ENCODE measurements at places on chromosomes 3 and 15. TPM values are rescaled to one million over a fixed set of nuclear protein-coding genes. Genes with fewer than 3 reads are reported as not detected.

FAM81A gene
- total RNA-seq: not detected

SERPINI1 gene
- 2.1 TPM for total RNA-seq

PAK6 gene
- total RNA-seq: 1.9 TPM

KLHL40 gene
- not detected for total RNA-seq

GOLGA8H gene
- total RNA-seq: not detected

C3orf52 gene
- 12.3 TPM for total RNA-seq

CAMP gene
- total RNA-seq: not detected

- DNase-seq: no peak
- no peak overlapping the region for H3K4me3 ChIP-seq
- H3K27ac ChIP-seq: no peak overlapping the region
- peaks cover 28% of the 10 kb centered on the region for H3K4me1 ChIP-seq
- H3K27me3 ChIP-seq: no peaks in the 10 kb centered on the region
- H3K36me3 ChIP-seq: no peaks in the 10 kb centered on the region
These were observed 2.3 kb downstream of the LRRC28 start for GRCh38 chr15:99253381-99254090.

GRCh38 chr3:2098398-2099027 is at the start of gene CNTN4:
TSS of gene CNTN4 (plus strand) at chr3:2098866.
- no peaks in the 10 kb centered on the region for H3K36me3 ChIP-seq
- peaks cover 4% of the 10 kb centered on the region for H3K27me3 ChIP-seq
- no peaks in the 10 kb centered on the region for H3K4me1 ChIP-seq
- no peak within 1 kb of the TSS for H3K4me3 ChIP-seq
- DNase-seq: no peak

DNA sequence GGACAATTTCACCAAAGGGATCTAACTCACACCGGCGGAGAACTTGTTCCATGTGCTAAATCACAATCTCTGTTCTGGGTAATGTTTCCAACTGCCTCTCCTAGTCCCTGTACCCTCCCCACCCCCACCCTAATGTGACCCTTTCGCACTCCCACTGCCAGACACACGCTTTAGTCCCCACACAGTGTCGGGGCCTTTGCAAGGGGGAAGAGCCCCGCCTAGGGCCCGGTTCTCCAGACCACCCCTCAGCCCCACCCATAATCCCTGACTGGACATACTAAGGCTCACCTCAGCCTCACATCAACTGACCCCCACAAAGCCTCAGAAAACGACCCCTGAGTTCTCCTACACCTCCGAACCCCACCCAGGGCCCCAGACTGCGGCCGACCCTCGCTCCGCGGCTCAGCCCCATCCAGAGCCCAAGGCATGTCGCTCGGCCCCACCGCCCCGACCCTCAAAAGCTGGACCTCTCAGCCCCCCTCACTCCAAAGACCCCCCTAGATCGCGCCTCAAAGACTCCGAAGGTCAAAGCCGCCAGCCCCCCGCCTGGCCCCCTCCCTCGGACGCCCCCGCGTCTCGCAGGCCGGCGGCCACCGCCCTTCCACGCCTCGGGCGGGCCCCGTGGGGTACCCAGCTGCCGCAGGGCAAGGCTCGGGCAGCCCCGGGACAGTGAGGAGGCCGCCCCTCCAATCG is 72.0 kb upstream of the MAP4 start:
- no peaks in the 10 kb centered on the region for H3K36me3 ChIP-seq
- peak overlapping the region; percentile 85 for H3K4me3 ChIP-seq
- H3K4me1 ChIP-seq: peaks cover 11% of the 10 kb centered on the region
- H3K27me3 ChIP-seq: no peaks in the 10 kb centered on the region
- peak overlapping the region; percentile 95 for H3K27ac ChIP-seq
- DNase-seq: no peak

DNA sequence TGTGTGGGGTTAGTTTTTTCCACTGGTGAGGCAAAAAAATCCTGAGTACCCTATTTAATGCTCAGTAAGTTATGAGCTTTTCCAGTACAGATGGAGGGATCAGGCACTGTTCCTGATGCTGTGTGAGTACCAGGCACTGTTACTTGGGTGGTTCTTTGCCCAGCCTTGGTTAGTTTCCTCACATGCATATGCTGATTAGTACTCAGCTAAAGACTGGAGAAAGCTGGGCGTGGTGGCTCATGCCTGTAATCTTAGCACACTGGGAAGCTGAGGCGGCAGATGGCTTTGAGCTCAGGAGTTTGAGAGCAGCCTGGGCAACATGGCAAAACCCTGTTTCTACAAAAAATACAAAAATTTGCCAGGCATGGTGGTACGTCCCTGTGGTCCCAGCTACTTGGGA is 210.3 kb upstream of the SGO1 start:
- H3K4me3 ChIP-seq: no peak overlapping the region
- DNase-seq: no peak
- H3K36me3 ChIP-seq: no peaks in the 10 kb centered on the region
- H3K4me1 ChIP-seq: no peaks in the 10 kb centered on the region
- no peak overlapping the region for H3K27ac ChIP-seq
- no peaks in the 10 kb centered on the region for H3K27me3 ChIP-seq

DNA sequence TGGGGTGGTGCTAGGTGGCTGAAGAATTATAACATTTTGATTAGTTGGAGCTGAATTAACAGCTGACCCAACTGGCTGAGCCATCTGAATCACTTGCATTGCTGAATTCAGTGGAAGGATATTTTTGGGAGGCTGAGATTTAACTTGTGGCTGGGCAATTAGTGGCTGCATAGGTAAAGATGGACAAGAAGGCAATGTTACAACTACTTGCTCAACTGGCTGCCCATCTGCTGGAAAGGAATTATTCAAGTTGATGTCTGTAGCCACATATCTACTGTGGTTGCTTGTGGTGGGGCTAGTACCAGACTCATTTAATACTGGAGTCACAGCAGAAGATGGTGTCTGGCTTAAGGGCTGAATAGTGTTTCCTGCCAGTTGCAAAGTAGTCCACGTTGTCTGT is 36.4 kb downstream of the USF3 start:
- no peak for DNase-seq
- no peak overlapping the region for H3K4me3 ChIP-seq
- peaks cover 64% of the 10 kb centered on the region for H3K36me3 ChIP-seq
- H3K27ac ChIP-seq: no peak overlapping the region

- no peak overlapping the region for H3K27ac ChIP-seq
- no peaks in the 10 kb centered on the region for H3K27me3 ChIP-seq
- H3K4me1 ChIP-seq: no peaks in the 10 kb centered on the region
- H3K4me3 ChIP-seq: no peak overlapping the region
- no peak for DNase-seq
These were observed 68.1 kb upstream of the SCN5A start for GRCh38 chr3:38717355-38718240.

GRCh38 chr15:90560229-90560776 is 30.6 kb downstream of the CRTC3 start:
- H3K36me3 ChIP-seq: no peaks in the 10 kb centered on the region
- H3K4me1 ChIP-seq: peaks cover 32% of the 10 kb centered on the region
- peak overlapping the region; percentile 68 for H3K27ac ChIP-seq
- DNase-seq: no peak
- H3K4me3 ChIP-seq: no peak overlapping the region
- H3K27me3 ChIP-seq: no peaks in the 10 kb centered on the region

GRCh38 chr3:43338295-43338694 is 52.0 kb downstream of the SNRK start:
- H3K27ac ChIP-seq: no peak overlapping the region
- peaks cover 19% of the 10 kb centered on the region for H3K4me1 ChIP-seq
- H3K36me3 ChIP-seq: peaks cover 78% of the 10 kb centered on the region
- H3K4me3 ChIP-seq: no peak overlapping the region
- no peaks in the 10 kb centered on the region for H3K27me3 ChIP-seq

DNA sequence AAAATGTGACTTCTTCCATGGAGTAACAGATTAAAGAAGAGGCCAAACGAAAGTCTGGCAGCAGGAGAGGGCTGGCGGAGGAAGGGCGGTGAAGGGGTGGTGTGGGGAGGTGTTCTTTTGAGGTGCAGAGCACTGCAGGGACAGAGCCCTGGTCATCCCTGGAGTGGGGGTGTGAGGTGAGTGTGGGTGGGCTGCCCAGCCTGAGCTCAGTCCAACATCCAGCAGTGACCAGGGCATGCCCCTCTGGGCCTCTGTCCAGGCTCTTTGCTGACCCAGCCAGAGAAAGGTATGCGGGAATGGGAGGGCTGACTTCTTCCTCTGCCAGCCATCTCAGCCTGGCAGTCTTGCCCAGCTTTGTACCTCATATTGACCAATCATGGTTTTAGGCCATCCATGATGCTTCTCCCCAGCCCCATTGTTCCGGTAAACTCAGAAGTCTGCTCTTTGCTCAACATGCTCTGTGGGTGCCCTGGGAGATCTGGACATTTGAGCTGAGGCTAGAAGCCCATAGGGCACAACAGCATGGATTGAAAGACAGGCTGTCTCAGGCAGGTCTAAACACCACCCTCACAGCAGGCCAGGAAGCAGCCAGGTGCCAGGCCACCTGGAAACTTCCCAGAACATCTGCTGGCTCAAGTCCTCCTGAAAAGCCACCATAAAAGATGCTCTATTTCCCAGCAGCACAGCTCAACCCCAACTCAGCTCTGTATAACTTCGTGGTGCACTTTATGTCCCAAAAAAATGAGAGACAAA is 25.9 kb upstream of the CXCR6 start:
- H3K36me3 ChIP-seq: no peaks in the 10 kb centered on the region
- DNase-seq: no peak
- H3K27me3 ChIP-seq: no peaks in the 10 kb centered on the region
- H3K27ac ChIP-seq: no peak overlapping the region
- no peak overlapping the region for H3K4me3 ChIP-seq

- no peaks in the 10 kb centered on the region for H3K4me1 ChIP-seq
- no peak overlapping the region for H3K27ac ChIP-seq
- DNase-seq: no peak
- H3K4me3 ChIP-seq: no peak overlapping the region
- H3K36me3 ChIP-seq: no peaks in the 10 kb centered on the region
These were observed 31.0 kb downstream of the PLXNA1 start for GRCh38 chr3:127013758-127014535.

DNA sequence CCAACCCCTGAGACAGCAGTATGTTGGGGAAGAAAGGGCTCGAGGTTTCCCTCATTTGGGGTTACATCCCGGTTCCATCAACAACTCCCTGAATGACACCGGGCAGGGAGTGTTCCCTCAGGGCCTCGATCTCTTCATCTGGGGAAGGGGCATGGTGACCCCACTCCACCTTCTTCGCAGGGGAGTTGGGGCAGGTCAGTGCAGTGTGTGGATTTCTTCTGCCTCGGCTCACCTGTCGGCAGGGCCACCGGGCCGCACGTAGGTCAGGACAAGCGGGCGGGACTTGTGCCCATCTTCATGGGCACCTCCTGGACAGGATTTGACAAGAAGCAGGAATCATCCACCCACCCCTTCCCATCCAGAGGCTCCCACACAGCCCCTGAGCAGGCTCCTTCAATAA is 17.4 kb downstream of the GRIP2 start:
- H3K27ac ChIP-seq: no peak overlapping the region
- no peak for DNase-seq
- no peak overlapping the region for H3K4me3 ChIP-seq
- no peaks in the 10 kb centered on the region for H3K36me3 ChIP-seq

DNA sequence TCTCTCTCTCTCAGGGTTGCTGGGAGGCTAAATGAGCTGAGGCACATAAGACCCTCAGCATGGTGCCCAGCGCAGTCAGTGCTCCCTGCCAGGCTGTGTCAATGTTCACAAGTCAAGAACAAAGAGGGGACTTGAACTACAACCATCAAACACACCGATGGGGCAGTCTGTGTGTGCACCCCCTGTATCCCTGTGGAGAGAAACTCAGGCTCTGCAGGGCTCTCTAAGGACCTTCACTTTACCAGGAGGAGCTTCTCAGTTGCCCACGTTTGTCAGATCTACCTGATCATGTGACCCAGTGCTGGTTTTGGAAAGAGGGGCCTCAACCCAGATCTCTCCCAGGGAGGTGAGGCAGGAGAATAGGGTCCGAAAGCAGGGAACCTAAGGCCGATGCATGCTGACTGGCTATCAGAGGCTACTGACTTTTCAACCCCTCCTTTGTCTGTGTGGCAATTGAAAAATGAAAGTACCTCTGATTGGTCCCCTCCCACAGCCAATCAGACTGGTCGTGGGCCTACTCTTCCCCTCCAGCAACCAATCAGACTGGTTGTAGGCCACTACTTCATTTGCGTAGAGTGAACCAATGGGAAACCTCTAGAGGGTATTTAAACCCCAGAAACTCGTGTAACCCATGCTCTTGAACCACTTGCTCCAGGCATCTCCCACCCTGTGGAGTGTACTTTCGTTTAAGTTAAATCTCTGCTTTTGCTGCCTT is 34.0 kb downstream of the RHCG start:
- H3K27me3 ChIP-seq: no peaks in the 10 kb centered on the region
- no peak overlapping the region for H3K4me3 ChIP-seq
- H3K27ac ChIP-seq: no peak overlapping the region
- H3K4me1 ChIP-seq: no peaks in the 10 kb centered on the region
- H3K36me3 ChIP-seq: no peaks in the 10 kb centered on the region

DNA sequence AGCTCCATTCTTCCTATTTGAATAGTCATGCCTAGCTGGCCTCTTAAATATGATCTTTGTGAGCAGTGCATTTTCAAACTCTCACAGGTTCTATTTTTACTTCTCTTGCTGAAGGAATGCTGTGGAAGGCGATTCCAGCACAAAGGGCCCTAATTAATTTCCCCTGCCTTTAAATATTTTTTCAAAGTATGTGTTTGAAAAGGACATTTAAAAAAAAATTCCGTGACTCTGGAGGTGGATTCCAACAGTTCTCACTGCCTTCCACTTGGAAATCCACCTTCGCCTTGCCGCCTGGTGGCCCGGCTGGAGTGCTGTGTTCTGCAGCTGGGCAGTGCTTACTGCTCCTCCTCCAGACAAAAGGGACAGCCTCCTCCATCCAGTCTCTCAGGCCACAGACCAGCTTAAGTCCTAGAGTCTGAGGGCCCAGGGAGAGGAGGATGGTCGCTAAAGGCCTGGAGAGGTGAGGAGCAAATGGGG is 61.5 kb upstream of the CORO2B start:
- H3K4me1 ChIP-seq: no peaks in the 10 kb centered on the region
- H3K4me3 ChIP-seq: no peak overlapping the region
- H3K27me3 ChIP-seq: no peaks in the 10 kb centered on the region
- DNase-seq: no peak
